ENCODE measurements at places on chromosomes 16 and 17.

DNA sequence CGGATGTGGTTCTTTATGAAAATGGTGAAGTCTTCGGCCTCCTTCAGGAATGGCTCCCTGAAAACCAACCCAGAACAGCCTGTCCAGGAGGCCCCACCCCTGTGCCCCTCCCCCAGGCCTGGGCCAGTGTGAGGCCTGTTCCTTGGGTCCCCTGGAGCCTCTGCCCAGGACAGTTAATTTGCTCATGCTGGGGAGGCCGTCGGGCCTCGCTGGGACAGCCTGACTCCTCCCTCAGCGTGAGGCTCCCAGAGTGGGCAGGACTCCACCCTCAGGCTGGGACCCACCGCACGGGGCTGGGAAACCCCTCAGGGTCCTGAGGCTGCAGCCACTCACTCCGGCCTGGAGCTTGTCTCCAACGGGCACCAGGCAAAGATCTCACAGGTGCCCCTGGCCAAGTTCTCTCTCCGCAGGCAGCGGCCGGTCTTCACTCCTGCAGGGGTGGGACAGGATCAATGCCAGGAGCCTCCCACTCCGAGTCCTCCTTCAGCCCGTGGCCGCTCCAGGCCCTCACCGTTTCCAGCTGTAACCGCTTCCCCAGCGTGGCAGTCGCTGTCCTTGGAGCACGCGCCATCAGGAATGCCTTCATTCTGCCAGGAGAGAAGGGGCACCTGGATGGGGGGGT, 5.8 kb downstream of the P2RX5 start:
- H3K36me3 ChIP-seq = no peaks in the 10 kb centered on the region
- no peaks in the 10 kb centered on the region for H3K27me3 ChIP-seq
- DNase-seq = no peak
- no peak overlapping the region for H3K27ac ChIP-seq

- DNase-seq = no peak
- H3K27me3 ChIP-seq = no peaks in the 10 kb centered on the region
- H3K27ac ChIP-seq = no peak overlapping the region
- peaks cover 3% of the 10 kb centered on the region for H3K36me3 ChIP-seq
Measured at GRCh38 chr17:75922963-75923874, 17.6 kb downstream of the FBF1 start.

- H3K4me3 ChIP-seq = no peak overlapping the region
- peaks cover 23% of the 10 kb centered on the region for H3K4me1 ChIP-seq
- H3K27me3 ChIP-seq = no peaks in the 10 kb centered on the region
- DNase-seq = no peak
- H3K36me3 ChIP-seq = peaks cover 25% of the 10 kb centered on the region
Measured at GRCh38 chr16:89565256-89565505, 4.7 kb downstream of the RPL13 start.

- no peak for DNase-seq
- no peaks in the 10 kb centered on the region for H3K36me3 ChIP-seq
- no peaks in the 10 kb centered on the region for H3K4me1 ChIP-seq
- peaks cover 3% of the 10 kb centered on the region for H3K27me3 ChIP-seq
- H3K4me3 ChIP-seq = no peak overlapping the region
- no peak overlapping the region for H3K27ac ChIP-seq
Measured at GRCh38 chr16:66476328-66477027, 49.4 kb downstream of the BEAN1 start.

- peaks cover 29% of the 10 kb centered on the region for H3K27me3 ChIP-seq
- no peaks in the 10 kb centered on the region for H3K36me3 ChIP-seq
Measured at GRCh38 chr17:43979671-43980070, 24.8 kb upstream of the NAGS start.

GRCh38 chr17:81048827-81049371, 13.9 kb downstream of the BAIAP2 start:
- peaks cover 13% of the 10 kb centered on the region for H3K4me1 ChIP-seq
- no peak overlapping the region for H3K4me3 ChIP-seq
- H3K27me3 ChIP-seq = no peaks in the 10 kb centered on the region
- no peak overlapping the region for H3K27ac ChIP-seq
- H3K36me3 ChIP-seq = no peaks in the 10 kb centered on the region
- DNase-seq = no peak

DNA sequence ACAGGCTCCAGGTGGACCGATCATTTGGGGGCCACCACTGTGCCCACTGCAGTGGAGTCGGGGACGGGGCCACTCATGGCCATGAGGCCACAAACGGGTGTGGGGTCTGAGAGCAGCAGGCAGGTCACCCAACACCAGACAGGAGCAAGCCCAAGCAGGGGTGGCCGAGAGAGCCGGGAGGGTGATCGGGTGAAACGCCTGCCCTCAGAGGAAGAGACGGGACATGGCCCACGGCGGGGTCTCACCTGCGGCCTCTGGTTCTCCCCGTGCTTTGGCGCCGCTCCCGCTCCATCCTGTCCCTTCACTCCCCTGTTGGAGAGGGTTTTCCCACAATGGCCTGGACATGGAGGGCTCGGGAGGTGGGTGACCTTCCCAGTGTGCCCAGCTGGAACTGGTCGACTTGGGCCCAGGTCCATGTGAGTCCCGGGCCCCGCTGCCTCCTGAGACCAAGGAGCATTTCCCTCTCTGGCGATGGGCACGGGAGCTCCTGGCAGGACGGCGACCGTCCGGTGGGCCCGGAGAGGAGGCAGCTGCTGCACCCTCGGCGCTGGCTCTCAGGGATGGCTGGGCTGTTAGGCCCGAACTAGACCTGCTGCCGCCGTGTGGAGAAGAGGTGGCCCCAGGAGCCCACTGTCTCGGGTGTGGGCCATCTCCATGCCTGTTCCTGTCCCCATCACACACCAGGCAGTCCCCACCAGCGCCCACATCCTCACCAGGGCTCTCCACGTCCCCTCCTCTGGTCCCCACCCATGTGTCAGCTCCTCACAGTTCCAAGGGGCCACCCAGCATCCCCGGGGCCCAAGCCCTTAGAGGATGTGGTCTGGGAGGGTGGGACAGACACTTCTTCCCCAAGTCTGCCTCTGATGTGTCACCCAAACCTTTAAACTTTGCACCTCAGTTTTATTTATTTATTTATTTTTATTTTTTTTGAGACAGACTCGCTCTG, 13.4 kb upstream of the BAHCC1 start:
- peaks cover 4% of the 10 kb centered on the region for H3K27me3 ChIP-seq
- H3K4me1 ChIP-seq = peaks cover 11% of the 10 kb centered on the region
- no peak overlapping the region for H3K27ac ChIP-seq
- H3K4me3 ChIP-seq = no peak overlapping the region
- no peaks in the 10 kb centered on the region for H3K36me3 ChIP-seq

All from fibroblast of lung (primary cell).